ENCODE measurements at places on chromosomes 2 and 18.
A peak's percentile ranks its signal among the peaks of the same experiment; 100 is the strongest.

DNA sequence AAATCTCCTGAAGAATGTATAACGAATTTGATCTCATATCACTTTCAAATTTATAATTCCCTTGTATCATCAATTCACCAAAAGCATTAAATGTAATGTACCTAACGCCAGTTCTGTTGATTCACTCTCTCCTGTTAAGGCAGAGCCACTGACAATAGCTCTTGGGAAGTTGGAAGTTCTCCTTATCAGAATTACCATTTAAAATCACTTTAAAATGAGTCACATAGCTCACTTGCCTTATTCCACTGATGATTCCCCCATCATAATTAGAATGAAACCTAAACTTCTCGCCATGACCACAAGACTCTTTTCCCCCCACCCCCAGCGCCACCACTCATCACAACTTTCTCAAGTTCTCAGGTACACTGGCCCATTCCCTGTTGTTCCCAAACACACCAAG, 117.1 kb downstream of the PID1 start:
- no peak for DNase-seq

DNA sequence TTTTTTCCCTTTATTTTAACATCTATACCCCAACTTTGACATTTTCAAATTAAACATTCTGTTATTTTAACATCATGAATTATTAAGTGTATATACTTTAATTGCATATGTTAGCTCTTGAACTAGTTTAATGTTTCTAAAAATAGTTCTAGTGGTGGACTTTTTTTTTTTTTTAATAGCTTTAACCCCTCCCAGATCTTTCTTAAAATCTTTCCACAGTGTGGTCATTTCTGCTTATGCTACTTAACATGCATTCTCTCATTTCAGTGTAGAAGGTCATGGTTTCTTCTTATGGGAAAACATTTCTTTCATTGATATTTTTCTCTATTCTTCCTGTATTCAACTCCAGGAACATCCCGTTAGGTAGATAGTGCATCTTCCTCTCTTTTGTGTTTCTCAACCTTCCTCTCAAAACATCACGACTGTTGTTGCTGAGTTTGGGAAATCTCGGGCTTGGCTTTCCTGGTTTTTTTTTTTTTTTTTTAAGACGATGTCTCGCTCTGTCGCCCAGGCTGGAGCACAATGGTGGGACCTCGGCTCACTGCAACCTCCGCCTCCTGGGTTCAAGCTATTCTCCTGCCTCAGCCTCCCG, 849 bp upstream of the TMEM18 start:
- no peak for DNase-seq

DNA sequence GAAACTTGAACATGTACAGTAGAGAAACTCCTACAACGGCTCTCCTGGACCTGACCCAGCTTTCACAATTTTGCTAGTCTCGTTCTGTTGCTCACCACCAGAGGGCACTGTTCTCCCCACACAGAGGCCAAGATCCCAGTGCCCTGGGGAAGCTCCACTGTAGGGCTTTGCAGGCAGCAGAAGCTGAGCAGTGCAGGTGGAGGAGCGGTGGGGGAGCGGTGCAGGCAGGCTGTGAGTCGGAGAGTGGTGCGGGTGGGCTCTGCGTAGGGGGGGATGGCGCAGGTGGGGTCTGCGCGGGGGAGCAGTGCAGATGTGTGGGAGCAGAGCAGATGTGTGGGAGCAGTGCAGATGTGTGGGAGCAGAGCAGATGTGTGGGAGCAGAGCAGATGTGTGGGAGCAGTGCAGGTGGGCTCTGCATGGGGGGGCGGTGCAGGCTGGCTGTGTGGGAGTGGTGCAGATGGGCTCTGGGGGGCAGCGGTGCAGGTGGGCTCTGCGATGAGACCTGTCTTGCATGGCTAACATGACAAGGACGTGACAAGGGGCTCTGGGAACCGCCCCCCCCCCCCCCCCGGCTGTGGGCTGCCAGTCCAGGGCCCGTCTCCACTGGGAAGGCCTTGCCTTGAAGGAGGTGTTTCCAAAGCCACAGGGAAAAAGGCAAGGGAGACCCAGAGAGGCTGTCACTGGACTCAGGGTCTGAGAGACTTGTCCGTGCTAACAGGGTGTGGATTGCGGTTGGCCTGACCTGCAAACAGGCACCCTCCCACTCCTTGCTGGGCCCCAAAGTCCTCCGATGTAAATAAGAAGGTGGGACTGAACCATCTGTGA, 7.3 kb downstream of the CYS1 start:
- peak; percentile 39 for DNase-seq

- DNase-seq: no peak
Observed at GRCh38 chr2:60054571-60055340, 498.7 kb downstream of the BCL11A start.

GRCh38 chr2:190641469-190641868, 7.4 kb upstream of the NAB1 start:
- DNase-seq: no peak

DNA sequence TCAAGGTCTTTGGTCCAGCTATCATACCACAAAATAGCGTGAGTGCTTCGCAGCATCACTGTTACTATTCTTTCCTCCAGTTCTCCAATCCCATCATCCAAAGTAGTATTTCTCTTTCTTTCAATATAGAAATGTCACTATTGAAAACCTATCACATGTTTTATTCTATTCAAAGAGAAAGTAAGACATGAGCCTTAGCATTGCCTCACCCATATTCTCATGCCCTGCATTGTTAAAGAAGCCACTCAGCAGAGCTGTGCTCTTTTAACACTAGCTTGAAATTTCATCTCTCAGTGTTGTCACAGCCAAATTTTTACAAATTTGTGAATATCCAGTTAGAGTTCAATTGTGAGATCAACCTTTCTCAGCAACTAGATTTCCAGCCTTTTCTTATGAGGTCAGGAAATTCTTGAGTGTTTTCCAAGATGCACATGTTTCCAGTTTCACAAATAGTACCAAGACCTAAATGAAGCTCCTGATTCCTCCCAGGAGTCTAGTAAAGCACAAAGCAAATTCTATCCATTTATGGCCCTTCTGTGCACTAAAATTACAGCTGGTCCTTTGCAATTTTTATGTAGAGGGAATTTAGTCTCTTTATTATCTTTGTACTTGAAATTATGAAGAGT, 343.7 kb downstream of the SPAG16 start:
- no peak for DNase-seq

DNA sequence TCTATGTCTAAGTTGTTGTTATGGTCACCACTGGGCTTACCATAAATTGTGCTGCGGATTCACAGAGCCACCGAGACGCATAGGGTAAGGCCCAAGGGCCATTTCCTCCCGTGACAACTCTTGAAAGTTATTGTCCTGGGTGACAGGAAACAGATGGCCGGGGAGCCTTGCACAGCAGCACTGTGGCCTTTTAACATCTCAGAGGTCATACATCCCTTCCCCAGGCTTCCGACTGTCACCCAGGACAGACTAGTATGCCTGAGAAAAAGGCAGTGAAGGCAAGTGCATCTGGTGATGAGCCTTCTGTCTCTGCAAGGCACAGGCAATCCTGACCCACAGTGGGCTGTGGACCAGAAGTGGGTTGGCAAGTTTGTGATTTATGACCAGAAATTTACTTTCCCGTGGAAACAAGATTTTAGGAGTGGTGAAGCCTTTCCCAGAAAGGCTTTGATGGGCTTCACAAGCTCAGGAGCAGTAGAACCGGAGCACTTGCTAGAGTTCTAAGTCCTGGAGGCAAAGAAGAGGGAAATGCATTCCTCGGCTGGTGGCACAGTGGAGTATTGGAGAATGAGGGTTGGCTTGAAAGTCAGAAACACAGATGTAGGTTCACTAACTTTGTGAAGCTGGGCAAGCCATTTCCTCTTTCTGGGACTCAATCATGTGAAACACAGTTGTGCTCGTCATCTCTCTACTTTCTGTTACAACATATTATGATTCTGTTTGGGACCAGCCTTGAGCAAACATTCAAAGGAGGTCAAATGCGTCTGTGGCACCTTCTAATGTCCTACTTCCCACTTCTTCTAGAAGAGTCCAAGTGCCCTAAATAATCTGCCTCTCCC, 2.0 kb upstream of the CAPN14 start:
- DNase-seq: no peak

DNA sequence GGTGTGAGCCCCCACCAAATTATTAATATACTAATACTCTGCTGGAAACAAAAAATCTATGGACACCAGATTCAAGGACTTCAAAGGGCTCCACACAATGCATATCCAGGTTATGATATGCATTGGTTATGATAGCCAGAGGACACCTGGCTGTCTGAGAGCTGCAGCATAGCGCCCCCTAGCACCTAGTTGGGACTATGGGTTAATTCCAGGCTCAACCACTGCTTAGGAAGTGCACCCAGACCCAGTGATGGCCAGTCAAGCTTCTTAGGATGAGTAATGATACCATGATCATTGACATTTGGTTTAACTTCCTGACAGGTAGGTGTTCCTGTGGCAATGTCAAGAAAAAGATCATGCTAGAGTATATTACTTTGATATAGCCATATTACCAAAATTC, 3.8 kb upstream of the FRZB start:
- no peak for DNase-seq

DNA sequence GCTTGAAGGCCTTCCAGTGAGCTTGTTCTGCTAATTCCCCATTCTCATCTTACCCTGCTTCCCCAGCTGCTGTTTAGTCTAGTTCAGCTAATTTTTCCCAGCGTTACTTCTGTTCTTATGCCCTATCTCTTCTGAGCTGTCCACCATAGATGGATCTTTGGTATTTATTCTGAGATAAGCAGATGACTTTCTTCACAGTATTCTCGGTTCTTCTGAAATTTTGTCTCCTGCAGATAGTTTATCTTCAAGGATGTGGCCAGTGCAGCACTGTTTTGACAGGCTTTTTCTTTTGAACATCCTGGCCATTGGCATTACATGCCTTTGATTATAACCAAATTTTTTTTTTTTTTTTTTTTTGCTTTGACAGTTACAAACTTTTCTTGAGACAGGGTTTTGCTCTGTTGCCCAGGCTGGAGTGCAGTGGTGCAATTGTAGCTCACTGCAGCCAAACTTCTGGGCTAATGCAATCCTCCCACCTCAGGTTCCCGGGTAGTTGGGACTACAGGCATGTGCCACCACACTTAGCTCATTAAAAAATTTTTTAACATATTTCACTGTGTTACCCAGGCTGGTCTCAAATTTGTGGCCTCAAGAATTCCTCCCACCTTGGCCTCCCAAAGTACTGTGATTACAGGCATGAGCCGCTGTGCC, 134.2 kb downstream of the WDSUB1 start:
- no peak for DNase-seq

DNA sequence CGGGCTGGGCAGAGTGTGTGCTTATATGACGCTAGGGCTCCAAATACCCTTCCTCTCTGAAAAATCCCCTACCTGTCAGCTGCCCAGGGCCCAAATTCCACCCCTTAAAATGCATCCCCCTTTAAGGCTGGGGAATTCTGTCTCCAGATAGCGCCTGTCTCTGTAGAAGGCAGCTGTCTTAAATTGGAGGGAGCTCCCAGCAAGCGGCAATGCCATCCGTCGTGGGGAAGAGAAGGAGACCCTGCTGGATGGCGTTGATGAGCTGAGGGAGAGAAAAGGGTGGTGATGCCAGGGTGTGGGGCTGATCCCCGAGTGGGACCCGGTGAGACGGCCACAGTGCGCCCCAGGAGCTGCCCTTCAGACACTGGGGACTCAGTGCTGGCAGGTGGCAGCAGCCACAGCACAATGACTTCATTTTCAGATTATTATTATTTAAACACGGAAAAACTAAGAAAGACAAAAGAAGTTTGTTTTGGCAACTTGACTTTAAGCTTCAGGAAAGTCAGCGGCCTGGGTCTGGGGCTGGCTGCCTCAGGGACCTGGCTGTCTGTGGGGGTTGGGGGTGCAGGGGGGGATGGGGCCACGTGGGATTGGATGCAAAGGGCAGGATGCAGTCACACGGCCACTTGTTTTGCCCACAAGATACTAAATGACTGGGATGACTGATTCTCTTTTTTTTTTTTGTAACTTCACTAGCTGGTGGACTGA, 152.8 kb downstream of the TFCP2L1 start:
- no peak for DNase-seq

GRCh38 chr18:27863780-27864430, 313.0 kb downstream of the CDH2 start:
- no peak for DNase-seq

DNA sequence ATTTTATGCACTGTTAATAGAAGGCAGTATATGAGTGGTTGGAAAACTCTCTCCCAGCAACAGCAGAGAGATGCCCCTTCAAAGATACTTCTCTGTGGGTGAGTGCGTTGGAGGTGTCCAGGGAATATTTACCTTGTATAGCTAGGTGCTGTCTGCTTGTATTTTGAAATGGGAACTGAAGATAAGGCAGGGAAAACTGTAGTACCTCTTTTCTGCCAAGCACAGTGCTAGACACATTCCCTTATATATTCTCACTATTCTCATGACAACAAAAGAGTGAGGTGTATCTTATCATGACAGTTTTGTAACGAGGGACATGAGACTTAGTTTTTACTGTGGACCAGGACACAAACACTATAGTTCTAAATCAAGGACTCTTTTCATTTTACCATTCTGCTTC, 2.1 kb downstream of the TTC39C start:
- DNase-seq: no peak

DNA sequence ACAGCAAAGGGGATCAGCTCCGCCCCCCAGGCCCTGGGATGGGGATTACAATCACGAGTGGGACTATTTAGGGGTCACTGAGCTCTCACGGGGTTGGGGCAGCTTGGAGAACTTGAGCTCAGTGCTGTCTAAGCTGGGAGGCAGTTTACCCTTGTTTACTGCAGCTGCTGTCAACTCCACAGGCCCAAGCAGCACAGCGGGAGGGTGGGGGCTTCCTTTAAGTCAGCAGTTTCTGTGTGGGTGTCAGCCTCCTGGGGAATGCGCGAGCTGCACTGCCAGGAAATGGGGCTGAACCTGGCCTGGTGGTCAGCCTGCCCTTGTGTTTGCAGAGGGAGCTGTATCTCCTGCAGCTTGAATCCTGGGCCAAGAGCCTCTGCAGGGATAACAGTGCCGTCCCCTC, 29.8 kb downstream of the TOGARAM2 start:
- no peak for DNase-seq

DNA sequence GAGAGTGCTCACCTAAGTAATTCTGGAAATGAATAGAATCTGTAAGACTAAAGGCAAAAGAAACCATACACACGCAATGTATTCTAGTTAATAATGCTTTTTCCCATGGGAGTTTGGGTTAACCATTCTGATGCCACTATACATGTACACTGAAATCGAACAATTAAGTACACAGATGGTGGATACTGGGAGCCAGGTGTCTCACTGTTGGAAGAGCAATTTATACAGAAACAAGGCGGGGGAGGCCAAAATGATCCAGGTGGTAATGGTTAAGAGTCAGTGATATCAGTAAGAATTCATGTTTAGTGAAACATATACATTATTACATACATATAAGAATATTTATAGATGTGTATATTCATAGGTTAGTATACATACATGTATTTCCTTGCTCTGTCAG, 67.2 kb downstream of the TMEM131 start:
- DNase-seq: no peak

Data from stimulated activated CD8-positive, alpha-beta memory T cell treated with anti-CD3 and anti-CD28 coated beads, Interleukin-7, amount 100 ng/mL, for 48 hours (primary cell).